ENCODE measurements at places on chromosomes 5 and 9.

GRCh38 chr9:14097666-14098415 is 216.1 kb downstream of the NFIB start:
- DNase-seq, result no peak

DNA sequence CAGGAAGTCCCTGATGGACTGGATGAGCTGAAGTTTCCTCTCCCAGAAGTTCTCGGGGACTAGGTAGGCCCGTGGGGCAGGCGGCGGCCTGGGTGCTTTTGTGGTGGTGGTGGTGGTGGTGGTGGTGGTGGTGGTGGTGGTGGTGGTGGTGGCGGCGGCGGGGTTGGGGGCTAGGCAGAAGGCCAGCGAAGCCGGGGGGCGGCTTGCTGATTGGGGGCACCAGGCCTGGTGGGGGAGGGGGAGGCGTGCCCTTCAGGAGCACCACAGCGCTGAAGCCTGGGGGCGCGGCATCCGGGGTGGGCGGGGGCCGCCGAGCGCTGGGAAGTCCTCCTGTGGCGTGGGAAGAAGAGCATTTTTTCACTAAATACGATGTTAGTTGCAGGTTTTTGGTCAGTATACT is 26.9 kb downstream of the SPATA31C1 start:
- no peak for DNase-seq

- no peak for DNase-seq
Measured at GRCh38 chr5:107582625-107583024, 88.1 kb downstream of the EFNA5 start.

DNA sequence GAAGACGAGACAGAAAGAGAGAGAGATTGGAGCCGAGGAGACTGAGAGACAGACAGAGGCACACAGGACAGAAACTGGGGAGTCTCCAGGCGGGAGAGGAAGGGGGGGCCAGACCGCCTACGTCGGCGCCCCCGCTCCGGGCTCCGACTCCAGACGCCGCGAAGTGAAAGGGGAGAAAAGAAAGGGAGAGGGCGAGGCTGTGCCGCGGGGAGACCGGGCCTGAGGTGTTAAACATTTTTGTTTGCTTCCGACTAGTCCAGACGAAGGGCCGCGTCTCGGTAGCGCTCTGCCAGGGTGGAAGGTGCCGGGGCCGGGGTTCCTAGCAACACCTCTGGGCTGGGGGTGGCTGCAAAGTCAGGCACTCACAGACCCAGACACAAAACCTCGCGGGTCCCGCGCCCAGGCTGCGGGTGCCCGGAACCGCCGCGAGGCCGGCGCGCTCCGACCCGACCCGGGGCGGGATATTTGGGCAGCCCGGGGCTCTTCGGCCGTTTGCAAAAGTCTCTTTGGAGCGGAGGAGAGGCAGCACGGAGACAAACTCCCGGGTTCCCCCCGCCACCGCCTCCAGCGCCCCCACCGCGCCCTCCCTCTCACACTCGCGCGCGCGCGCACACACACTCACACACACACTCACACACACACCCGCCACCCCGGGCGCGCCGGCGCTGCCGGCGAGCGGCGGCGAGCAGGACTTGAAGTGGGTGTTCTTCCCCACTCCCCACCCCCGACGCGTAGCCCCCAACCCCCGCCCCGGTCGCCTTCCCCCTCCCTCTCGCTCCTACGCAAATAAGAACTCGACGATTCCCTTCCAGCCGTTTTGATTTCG is 626 bp upstream of the FST start:
- no peak for DNase-seq

GRCh38 chr5:126732716-126733115 is 44.2 kb upstream of the LMNB1 start:
- no peak for DNase-seq
